ENCODE measurements at places on chromosomes 6 and 20.

DNA sequence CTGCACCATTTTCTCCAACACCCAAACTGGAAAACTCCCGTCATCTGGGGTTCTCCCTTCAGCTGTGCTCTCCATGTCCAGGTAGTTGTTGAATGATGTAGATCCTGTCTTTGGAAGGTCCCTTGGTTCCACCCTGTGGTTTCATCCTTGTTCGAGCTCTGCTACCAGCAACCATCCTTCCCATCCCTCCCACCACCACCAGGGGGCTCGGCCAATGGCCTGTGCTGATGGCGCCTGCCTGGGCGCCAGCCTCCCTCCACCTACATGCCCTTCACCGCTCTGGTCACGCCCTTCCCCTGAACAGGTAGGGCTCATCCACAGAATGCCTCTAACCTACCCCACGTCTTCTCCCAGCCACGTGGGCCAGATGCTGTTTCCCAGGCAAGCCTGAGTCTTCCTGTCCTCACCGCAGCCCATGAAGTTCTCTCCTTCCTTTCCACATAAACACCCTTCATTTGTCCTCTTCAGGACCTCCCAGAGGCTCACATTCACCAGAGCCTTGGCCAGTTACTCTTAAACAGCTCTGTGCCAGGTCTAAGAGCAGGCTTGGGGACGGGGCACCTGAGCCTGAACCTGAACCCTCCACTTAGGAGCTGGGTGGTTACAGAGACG lies 75.1 kb upstream of the DUSP22 start:
- no peak for DNase-seq

DNA sequence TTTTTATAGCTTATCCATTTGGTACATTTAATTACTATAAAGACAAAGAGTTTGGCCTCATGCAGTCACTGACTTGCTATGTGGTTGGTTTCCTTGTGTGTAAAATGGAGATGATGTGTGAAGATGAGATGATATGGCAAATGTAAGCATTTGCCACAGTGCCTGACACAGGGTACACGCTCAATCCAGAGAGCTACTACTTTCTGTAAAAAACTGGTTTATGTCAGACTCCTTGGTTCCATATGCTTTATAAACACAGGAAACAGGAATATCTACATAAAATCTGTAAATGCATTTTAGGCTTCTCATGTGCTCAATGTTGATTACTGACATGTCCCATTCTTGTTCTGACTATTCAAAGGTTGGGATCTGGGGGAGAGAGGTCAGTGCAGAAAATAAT lies 10.4 kb downstream of the HIVEP1 start:
- no peak for DNase-seq

GRCh38 chr20:23144856-23145255 lies 58.7 kb upstream of the CD93 start:
- DNase-seq = no peak

- DNase-seq = no peak
Observed at GRCh38 chr6:89597988-89598387, 40.6 kb downstream of the LYRM2 start.

DNA sequence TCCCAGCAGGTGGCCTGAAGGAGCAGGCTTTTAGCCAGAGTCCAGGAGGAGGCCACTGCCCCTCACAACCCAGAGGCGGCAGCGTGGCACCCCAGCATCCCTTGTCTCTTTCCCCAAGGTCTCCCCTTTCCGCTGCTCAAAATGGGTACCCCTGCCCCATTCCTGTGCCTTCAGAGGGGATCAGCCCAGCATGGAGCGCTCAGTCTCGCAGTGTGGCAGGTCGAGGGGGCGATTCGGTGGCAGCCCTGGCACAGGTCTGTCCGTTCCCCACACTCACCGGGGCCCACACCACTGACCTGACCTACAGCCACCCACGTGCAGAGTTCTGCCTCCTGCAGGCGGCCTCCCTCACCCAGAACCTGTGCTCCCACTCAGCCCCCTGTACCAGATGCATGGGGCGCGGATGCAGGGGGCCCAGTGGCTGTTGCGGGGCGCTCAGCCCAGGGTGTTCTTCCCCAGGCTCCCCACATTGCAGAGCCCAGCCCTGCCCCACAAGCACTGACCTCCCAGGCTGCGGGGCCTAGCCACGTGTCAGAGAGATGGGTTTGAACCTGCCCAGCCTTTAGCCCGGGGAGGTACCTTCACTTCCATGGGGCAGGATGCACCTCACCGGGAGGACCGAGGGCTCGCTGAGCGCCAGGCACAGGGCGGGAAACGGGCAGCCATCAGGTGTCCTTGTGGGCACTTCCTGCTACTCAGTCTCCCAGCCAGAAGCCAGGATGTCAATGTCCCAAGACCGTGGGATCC lies 41.8 kb downstream of the DSTN start:
- no peak for DNase-seq

DNA sequence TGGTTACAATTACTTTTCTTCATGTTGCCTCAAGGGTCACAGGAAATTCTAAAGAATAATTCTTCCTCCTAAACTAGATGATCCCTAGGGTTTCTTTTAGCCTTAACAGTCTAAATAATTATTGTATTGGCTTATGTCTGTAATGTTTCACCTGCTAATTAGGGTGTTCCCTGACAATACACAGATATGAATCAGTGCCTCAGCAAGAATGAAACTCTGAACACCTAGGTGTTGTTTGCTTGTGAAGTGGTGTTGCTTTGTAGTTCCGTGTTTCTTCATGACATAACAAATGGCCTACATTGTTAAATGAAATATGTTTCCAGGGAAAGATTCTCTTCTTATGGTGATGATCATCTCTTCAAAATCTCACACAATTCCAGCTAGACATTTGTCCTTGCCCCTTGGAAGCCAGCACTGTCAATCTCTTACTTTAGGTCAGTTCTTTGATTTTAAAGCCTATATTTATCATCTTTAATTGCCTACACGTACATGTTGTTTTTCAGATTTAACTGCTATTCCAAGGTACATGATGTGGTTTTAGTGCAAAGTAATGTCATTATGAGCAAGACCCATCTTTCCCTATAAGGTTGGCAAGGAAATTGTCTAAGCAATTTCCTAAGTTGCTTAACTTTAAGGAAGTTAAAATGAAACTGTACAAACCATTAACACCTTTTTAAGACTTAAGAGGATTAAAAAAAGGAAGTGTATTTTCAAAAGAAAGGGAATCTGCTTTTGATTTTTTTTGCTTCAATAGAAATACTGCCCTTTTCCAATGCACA lies 111.9 kb downstream of the TBC1D7 start:
- DNase-seq = no peak

DNA sequence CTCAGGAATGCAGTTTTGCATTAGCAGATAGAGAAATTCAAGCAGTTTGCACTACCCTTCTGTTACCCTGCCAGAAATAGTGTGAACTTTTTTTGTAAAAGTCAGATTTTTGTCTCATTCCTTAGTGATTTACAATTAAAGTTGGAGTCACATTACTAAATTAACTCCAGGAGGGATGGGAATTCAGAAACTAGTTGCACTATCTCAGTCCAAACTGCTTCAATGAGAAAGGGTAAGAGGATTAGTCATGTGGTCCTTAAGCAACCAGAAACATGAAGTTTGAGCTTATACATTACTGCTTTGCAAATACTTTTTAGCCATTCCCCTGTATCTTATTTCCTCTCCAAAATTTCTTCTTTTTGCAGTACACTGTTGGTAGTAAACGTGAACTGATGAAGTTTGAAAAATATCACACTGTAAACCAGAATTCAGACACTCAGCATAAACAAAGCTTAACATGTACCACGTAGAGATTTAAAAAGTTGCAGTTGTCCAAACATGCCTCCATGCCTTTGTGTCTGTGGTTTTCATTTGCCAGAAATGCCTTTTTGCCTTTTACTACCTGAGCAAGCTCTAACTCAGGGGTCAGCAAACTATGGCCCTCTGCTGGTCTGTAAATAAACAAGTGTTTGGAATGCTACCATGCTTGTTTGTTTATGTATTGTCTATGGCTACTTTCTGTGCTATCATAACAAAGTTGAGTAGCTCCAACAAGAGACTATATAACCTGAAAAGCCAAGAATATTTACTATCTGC lies 49.7 kb downstream of the TP53INP2 start:
- no peak for DNase-seq

GRCh38 chr6:10511477-10511876 lies 9.7 kb upstream of the GCNT2 start:
- no peak for DNase-seq

DNA sequence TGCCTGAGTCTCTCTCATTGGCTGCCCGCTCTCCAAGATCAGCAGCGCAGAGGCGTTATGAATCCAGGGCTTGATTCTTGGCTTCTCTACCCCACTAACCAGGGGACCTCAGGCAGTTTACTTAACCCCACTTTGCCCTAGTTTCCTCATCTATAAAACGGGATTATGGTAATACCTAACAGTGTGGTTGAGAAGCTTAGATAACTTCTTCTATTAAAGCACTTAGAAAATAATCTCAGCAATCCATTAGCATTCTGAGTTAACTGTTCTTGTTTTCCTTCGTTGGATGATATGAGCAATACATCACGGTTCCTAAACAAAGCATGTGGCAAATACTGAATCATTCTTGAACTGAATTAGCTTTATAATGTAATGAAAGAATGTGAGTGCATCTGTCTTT lies 116.3 kb upstream of the FKBP1C start:
- DNase-seq = no peak

DNA sequence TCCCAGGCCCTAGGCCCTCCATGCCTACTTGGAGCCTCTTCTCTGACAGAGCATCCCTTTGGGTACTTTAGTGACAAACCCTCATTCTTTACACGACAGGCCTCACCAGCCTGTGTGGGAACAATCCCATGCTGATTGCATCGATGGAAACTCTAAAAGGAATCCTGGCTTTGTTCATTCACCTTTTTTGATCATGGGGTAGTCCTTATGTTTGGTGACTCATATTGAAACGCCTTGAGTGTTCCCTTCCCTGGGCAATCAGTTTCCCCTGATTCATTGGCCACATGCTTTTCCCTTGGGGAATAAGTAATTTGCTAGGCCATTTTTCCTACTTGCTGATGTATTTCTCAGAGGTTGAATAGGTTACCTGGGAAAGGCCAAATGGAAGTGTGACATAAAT lies 14.7 kb upstream of the TNFAIP3 start:
- no peak for DNase-seq

DNA sequence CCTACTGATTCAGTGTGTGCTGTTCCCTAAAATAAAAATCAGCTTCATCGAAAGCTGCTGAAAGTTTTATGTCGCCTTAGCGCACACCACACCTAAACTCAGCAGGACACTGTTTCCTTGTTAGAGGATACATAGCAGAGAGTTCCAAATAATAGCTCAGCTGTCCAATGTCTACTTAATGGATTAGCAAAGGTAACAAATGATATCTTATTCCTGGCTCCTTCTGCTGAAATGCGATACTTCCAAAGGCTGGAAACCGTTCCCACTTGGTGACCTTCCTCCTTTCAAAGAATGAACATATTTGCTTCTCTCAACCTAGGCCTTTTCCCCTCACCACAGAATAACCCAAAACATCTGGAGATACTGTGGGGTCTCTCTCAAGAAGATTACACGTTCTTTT lies 189.5 kb upstream of the GMDS start:
- no peak for DNase-seq

- no peak for DNase-seq
Observed at GRCh38 chr20:35443003-35443402, 5.0 kb upstream of the GDF5 start.

DNA sequence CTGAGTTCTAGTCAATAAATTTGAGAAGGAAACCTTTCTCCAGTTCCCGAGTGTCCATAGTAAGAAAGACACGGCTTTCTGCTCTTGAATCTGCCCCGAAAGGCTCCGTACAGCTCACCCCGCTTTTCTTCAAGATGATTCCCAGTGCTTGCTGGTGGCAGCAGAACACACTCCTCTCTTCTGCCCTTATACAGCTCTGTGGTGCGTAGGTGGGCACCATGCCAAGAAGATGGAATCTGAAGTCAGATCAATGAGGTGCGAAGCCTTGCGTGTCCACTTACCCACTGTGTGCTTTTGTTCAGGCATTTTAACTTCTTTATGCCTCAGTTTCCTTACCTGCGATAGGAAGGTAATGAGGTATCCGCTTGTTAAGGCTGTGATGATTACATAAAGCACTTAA lies 142.2 kb downstream of the WDR27 start:
- no peak for DNase-seq

DNA sequence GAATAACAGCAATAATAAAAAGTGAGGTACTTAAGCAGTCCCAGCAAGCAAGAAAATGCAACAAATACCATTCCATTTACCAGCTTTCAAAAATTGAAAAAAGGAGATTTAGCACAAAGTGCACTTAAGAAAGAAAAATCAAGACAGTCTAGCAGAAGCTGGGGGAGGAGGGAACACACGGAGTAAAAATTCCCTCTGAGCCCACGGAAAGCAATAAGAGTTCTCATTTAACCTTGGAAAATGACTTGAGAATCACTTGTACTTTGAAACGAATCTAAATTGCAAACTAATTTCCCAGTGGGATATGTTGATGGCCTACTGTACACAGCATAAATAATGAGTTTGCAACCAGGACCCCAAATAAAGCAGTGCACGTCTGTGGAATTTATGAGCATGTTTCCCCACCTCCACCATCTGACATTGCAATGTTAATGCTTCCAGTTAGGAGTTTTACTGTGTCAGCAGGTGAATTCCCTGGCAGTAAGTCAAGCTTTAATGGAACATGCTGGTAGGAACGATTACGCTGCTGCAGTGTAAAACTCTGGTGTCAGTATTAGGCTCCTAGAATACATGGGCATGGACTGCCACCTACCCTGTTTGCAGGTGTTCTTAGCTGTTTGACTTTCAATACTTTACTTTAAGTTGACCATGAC lies 386.8 kb downstream of the HDGFL1 start:
- no peak for DNase-seq

GRCh38 chr20:50813101-50813643 lies 18.3 kb downstream of the BCAS4 start:
- no peak for DNase-seq

DNA sequence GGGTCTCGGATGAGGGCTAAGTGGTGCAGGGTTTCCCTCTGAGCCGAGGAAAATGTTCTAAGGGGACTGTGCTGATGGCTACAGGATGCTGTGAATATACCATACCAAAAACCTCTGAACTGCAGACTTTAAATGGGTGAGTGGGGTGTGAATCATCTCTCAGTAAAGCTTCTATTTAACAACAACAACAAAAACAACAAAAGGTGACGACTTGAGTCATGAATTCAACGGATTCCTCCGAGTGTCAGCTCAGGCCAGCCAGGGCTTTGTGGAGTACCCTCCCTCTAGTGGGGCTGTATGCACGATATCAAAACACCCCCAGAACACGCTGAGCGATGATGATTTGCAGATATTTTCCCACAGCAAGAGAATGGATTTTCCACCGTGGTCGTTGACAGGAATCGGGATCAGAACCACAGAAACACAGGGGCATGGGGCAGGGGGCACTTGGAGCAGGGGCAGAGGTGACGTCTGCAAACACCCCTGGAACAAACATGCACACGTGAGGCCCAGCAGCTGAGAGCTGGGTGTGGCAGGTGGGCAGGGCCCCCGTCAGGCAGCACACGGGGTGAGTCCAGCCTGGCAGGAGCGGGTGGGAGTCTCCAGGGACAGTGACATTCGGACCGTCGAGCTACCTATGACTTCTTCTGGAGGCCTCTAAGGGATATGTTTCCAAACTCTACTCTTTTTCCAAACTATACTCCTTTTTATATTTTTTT lies 38.6 kb downstream of the SLC2A4RG start:
- DNase-seq = no peak

- DNase-seq = no peak
Observed at GRCh38 chr6:138499303-138500018, at the start of gene NHSL1. Gene NHSL1 (minus strand): TSS chr6:138499494. CDS start chr6:138499290, 204 bp downstream.

GRCh38 chr20:35004051-35004725 lies 48.5 kb downstream of the MYH7B start:
- DNase-seq = no peak

GRCh38 chr20:22601361-22602141 lies 17.2 kb upstream of the FOXA2 start:
- DNase-seq = no peak

Data from stimulated activated CD8-positive, alpha-beta memory T cell treated with anti-CD3 and anti-CD28 coated beads, Interleukin-4, amount 100 ng/mL, for 4 hours (primary cell).